ENCODE measurements at places on chromosomes 12 and 14. TPM values are rescaled to one million over a fixed set of nuclear protein-coding genes. Genes with fewer than 3 reads are reported as not detected.

Gene TMEM132D
- 1.6 TPM for total RNA-seq

Gene MUCL1
- not detected for total RNA-seq

Gene TMEM229B
- total RNA-seq = 0.52 TPM

Gene HVCN1
- total RNA-seq = 5.2 TPM

Gene RNASE12
- not detected for total RNA-seq

Gene ASCL1
- total RNA-seq = not detected

Gene MDGA2
- 2.1 TPM for total RNA-seq

Gene KCNJ8
- total RNA-seq = 32.4 TPM

Gene KCNK10
- total RNA-seq = not detected

Gene PTHLH
- total RNA-seq = 0.52 TPM
